ENCODE measurements at places on chromosomes 11 and 22. TPM values are rescaled to one million over a fixed set of nuclear protein-coding genes. Genes with fewer than 3 reads are reported as not detected.

CNIH2 gene
- total RNA-seq, result 1.4 TPM

EFCAB6 gene
- total RNA-seq, result 2.0 TPM

LYVE1 gene
- 40.5 TPM for total RNA-seq

SNX32 gene
- total RNA-seq, result 1.9 TPM

CREBZF gene
- 35.6 TPM for total RNA-seq

HEPHL1 gene
- not detected for total RNA-seq

EI24 gene
- 89.0 TPM for total RNA-seq

CCDC73 gene
- 0.18 TPM for total RNA-seq

All from left lung (tissue), 14 donors.